ENCODE measurements at places on chromosomes 2 and 18.

GRCh38 chr18:24491927-24492834 lies 31.7 kb downstream of the HRH4 start:
- peak; percentile 19 for DNase-seq

- DNase-seq: no peak
These were observed 49.5 kb downstream of the TIMM21 start for GRCh38 chr18:74197705-74198341.

DNA sequence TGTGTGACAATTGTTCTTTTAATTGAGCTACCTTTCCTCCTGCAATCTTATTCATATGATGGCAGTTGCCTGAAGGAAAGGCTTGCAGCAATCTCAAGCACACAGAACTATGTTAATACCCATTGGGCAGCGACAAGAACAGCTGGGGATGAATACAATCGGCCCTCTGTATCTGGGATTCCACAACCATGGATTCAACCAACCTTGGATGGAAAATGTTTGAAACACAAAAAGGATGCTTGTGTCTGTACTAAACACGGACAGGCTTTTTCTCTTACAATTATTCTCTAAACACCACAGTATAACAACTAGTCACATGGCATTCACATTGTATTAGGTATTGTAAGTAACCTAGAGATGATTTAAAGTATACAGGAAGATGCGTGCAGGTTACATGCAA lies 256.1 kb upstream of the SIX2 start:
- DNase-seq: no peak

- DNase-seq: no peak
These were observed 37.5 kb downstream of the ACVR1 start for GRCh38 chr2:157838442-157839161.

- no peak for DNase-seq
These were observed 48.6 kb downstream of the GYPC start for GRCh38 chr2:126704434-126705160.

- DNase-seq: no peak
These were observed 240.2 kb downstream of the SH3BP4 start for GRCh38 chr2:235191978-235192377.

DNA sequence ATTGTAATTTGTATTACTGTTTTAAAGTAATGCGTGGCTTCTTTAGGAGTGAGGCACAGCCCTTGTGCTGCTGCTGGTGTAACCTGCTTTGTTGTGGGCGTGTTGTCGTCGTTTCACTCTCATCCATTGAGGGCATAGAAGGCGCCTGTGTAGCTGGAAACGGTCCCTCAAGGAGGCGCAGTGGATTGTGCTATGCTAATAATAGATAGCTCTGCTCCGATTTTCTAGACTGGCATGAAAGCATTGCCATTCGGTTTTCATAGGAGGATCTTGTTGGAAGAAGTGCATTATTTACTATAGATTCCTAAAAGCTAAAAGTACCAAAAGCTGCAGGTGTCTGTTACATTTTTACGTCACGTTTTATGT lies 17.9 kb downstream of the RAB12 start:
- no peak for DNase-seq

- DNase-seq: no peak
These were observed 1018.4 kb upstream of the ACVR2A start for GRCh38 chr2:146826388-146826787.

GRCh38 chr2:38214209-38214717 lies 138.3 kb upstream of the CYP1B1 start:
- no peak for DNase-seq

GRCh38 chr2:19538411-19538963 lies 180.1 kb upstream of the OSR1 start:
- no peak for DNase-seq

DNA sequence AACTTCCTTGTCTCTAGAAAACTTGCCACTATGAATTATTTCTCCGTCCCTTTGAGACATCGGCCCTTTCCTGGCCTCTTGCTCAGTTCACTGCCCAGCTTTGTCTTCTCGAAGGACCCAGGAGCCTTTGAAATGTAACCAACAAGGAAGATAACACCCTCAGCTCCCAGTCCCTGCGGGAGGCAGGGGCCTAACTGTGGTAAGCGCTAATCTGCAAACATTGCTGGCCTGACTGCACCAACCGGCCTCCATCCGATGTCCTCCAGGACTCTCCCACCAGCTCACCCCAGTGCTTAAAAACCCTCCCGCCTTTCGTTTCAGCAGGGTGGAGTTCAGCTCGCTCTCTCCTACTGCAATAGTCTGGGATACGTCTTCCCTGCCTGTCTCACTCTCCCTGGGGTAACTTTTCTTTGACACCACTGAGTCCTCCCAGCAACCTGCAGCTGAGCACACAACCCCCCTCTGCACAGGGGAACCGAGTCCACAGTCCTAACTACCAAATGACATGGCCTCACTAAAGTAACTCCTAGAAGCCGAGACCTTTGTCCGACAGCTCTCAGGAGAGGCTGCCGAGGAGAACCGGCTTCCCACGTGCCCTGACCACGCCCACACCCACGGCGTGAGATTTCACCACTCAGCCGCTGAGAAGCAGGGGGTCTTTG lies 76.1 kb downstream of the MBP start:
- DNase-seq: no peak

DNA sequence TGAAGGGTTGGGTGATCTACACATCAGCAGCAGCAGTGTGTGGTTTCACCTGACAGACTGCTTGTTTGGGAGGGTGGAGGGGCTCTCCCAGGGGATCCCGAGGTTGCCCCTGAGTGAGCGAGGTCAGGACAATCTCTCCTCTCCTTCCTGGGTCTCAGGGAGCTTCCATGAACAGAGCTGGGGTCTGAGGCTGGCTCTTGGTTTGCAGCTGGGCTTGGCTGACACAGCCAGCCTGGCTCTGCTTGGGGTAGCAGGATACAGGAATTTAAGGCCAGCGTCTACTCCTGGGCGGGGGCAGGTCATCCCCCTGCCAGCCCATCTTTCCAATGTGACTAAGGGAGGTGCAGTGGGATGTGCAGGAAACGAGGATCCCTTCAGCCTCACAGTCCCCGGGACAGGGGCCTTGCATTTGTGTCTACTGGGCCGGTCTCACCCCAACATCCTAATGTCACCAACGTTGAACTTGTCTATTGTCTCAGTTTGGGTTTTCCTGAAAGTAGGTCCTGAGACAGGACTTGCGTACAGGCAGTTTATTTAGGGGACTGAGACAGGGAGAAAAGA lies 262.6 kb upstream of the HDAC4 start:
- DNase-seq: no peak

DNA sequence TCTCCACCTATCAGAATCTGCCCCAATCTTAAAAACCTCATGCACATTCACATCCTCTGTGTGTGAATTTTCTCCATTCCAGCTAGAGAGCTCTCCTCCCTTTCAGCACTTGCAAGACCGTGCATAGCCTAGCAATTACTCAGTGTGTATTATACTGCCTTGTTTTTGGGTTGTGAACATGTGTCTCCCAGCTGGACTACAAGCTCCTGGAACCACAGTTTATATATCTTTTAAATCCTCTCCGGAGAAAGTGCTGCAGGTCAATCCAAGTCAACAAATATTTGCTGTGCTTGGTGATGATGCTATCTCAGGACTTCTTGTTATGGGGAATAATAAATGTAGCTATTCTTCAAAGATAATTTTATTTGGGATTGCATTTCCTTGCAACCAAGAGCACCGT lies 58.2 kb upstream of the MEX3C start:
- DNase-seq: no peak

- DNase-seq: no peak
These were observed 98.3 kb downstream of the EPB41L5 start for GRCh38 chr2:120111193-120111592.

DNA sequence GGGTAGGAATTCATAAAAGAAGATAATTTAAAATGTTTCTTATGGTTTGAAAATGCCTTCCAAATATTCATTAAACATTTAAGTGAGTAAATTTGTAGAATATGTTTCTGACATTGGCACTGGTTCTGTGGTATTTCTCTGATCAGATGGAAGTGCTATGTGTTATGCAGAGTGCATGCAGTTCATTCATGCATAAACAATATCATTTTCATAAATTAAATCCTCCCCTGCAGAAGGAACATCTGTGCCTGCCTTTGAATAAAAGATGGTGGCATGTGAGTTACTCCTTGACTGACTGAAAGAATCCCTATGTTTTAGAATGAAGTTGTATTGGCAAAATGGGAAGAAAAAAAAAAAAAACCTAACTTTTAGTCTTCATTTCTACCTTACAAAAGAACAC lies 5.9 kb downstream of the NEUROD1 start:
- no peak for DNase-seq

DNA sequence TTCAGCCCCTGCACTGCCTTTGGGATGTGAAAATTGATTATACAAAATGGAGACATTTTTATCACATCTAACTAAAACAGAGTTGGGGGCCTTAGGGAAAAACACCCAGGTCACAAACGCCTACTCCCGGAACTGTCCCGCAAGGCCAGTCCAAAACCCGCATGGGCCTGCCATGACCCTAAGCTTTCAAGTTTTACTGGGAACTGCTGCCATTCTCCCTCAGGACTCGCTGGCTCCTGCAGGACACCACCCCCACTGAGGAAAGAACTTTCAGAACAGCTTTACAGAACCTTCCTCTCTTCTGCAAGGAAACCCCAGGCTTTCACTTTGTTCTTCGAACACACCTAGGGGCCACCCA lies 320.4 kb upstream of the HS6ST1 start:
- DNase-seq: no peak

DNA sequence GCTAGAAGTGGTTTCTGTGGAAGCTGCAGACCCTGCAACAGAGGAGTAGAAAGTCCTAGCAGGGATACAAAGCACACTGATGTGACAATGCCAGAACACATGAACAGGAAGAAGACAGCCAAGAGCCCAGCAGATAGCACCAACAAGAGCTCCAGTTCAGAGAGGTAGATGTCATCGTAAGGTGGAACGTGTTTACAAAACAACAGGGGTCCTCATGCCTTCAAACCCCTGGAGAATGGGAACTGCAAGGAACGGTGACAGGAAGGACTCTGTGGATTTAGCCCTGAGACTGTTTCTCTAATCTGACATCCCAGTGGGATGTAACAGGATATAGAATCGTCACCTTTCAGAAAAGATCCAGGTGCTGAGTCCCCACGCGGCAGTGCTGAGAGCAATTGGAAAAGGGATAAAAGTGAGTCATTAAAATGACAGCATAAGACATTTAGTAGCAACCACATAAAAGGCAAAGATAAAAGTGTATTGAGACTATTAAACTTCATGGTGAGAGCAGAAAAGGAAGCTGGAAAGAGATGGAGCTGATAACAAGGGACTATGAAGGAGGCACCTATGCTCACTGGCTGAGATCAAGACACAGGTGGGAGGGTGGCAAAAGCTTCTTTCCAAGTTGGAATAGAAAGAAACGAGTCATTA lies 195.2 kb downstream of the FBXO15 start:
- DNase-seq: no peak

GRCh38 chr2:235695602-235695895 lies 201.7 kb downstream of the AGAP1 start:
- no peak for DNase-seq

GRCh38 chr2:37893327-37893726 lies 31.8 kb upstream of the RMDN2 start:
- no peak for DNase-seq

GRCh38 chr2:54569745-54570301 lies 113.7 kb downstream of the SPTBN1 start:
- DNase-seq: no peak

GRCh38 chr2:69977906-69978482 lies 16.6 kb upstream of the ASPRV1 start:
- no peak for DNase-seq

GRCh38 chr18:55694291-55694690 lies 106.3 kb upstream of the TCF4 start:
- DNase-seq: no peak

DNA sequence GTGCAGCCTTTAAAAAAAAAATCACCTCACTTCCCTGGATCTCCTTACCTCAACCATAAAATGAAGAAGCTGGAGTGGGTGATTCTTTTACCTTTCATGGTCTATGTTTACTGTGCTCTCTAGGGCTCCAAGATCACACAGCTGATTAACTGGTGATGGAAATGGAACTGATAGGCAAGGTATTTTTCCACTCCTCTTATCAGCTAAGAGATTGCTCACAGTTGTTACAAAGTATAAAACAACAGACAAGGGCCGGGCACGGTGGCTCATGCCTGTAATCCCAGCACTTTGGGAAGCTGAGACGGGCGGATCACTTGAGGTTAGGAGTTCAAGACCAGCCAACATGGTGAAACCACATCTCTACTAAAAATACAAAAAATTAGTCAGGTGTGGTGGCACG lies 14.5 kb downstream of the RPS27A start:
- DNase-seq: no peak

GRCh38 chr2:182642328-182642727 lies 73.7 kb upstream of the DNAJC10 start:
- DNase-seq: no peak

GRCh38 chr2:27149570-27150405 lies 984 bp downstream of the TCF23 start:
- no peak for DNase-seq

DNA sequence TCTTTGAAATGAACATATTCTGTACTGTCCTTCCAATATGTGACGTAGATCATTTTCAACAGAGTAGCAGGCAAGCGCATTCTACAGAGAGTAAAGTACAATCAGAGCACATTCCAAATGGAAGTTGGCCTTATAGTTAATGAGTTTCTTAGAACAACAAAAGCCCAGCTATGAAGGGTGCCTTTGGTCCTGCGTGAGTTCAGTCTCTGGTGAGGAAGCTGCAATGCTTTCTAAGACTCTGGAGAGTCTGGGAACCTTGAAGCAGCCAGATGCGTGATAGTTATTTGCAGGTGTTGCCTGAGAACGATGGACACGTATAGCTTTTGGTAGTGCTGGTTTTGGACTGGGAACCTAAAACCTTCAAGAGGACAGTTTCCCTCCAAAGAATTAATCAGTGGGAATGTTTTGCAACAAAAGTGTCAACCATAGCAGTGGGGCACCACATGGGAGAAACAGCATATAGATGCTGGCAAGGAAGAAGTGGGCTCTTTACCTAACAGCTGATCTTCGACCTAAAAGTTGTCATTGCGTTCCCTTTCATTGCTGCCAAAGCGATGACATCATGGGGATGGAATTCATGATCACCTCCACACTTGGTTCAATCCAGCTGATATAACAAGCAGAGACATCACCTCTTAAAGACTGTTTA lies 9.3 kb upstream of the SNORC start:
- no peak for DNase-seq

All from stimulated activated CD8-positive, alpha-beta memory T cell treated with anti-CD3 and anti-CD28 coated beads, Interleukin-15, amount 100 ng/mL, for 48 hours (primary cell).